Nucleus accumbens (tissue), 56 donors: ENCODE measurements at places on chromosomes 5 and 9.

DNA sequence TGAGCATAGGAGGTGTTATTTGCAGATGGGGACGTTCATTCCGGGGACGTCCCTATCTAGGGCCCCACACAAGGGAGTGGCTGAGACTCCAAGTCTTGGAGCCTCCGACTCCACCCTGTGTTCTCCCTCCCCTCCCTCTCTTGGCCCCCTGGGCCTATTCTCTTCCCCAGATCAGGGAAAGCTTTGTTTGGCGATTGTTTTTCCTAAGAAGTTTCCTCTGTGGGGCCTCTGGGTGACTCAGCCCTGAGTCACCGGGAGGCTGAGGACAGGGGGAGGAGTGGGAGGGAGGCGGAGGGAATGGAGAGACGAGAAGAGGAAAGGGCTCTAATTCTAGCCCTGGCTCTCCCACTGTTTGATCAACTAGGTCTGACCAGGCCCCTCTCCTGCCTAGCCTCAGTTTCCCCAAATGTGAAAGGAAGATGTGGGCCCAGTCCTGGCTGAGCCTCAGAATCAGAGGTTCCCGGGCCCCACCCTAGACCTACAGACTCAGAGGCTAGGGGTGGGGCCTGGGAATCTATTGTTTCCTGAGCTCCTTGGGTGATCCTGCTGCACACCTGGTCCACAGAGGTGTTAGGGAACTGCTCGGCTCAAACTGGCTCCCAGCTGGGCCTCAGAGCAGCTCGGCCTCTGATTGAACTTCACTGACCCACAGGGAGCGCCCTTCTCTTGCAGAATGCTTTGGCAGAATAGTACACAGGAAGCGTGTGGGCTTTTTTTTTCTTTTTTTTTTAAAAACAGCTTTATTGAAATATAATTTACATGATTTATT is 19.2 kb downstream of the GSN start:
- DNase-seq: peak; percentile 70

GRCh38 chr5:160660132-160660531 is 191.9 kb downstream of the ATP10B start:
- no peak for DNase-seq

- DNase-seq: no peak
Measured at GRCh38 chr5:98308231-98308630, 465.2 kb upstream of the RGMB start.

DNA sequence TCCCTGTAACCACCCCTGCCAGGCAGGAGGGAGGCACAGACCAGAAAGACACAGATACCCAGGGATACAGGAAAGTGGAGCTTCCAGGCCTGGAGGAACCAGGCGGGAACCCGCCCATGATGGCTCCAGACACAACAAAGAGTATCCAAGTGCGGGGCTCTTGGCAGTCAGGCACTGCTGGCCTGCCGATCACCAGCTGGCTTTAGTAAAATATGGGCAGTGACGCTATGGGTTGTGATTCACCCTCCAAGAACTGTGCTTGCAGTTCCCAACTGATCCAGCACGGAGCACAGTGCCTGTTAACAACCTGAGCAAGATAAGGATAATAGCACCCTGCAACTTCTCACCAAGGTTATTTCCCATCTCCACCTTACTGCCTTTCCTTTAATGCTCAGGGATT is 463.3 kb downstream of the IRX1 start:
- no peak for DNase-seq

- DNase-seq: peak; percentile 7
Measured at GRCh38 chr9:107422189-107423185, 67.1 kb downstream of the KLF4 start.

GRCh38 chr5:146009020-146009419 is 72.6 kb downstream of the SH3RF2 start:
- DNase-seq: no peak

DNA sequence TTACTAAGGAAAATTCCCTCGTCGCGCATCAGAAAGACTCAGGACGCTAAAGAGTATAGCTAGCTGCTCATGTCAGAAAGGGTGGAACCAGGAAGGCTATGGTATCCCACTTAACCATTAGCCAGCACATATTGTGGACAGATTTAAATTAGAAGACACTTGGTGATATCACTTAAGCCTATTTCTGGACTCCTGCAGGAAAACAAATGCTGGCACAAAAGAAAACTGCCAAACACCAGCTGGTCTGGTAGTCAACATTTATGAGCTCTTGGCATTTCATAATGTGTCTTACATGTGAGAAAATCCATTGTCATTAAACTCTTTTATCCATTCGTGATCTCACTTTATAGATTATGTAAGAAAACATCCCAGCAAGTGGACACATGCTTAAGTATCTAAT is 377.4 kb downstream of the PTPRD start:
- no peak for DNase-seq

DNA sequence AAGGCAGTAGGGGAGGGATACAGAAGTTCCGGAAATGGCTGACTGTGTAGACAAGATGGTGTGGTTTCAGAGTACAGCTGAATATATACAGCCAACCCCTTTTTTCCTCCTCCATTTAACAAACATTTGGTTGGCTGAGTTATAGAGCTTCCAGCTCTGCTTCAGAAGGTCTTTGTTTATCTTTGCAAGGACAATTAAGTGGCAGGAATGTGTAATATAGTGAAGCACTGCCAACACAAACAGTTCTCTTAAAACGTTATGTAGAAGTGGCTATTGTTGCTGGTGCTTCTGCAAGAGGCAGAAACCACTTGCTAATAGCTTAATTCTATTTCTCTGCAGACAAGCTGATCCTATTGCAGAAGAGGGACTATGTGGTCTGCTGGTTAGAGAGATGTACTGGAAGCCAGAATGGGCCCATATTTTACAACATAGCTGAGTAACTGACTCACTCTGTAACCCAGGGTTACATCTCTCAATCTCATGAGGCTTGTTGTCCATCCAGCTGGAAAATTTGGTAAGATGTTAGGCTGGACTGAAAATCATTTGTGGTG is 62.7 kb upstream of the OSMR start:
- no peak for DNase-seq

DNA sequence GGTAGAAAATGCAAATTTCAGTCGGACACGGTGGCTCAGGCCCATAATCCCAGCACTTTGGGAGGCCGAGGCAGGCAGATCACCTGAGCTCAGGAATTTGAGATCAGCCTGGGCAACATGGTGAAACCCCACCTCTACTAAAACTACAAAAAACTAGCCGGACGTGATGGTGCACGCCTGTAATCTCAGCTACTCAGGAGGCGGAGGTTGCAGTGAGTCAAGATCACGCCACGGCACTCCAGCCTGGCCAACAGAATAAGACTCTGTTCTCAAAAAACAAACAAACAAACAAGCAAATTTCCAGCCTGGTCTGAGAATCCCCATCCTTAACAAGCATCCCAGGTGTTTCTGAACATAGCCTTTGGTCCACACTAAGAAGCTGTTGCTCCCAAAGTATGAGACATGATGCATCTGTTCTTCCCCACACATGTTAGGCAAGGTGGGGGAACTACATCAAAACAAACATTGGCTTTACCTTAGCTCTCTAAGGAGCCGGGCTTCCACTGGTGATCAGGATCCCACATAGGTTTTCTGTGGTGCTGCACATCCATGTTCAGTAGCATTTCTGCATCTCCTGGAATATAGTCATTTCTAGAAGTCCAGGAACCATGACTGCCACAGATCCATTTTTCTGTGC is 92.5 kb upstream of the DMRT1 start:
- no peak for DNase-seq

DNA sequence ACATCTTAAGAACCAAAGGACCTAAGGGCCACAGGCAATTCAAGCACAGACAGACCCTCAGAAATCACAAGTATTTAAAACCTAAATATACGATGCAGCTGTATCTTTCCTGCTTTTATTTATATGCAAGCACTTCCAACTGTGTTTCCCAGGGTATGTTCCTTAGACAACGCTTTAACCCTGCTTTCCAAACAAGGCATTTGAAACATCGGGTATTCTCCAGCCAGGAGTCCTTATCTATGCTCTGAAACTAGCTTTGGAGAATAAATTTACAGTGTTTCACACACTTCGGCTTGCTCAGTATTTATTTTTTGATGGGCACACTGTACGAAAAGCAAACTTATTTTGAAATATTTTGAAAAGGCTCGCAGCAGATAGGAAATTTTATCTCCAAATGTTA is 13.5 kb downstream of the NR6A1 start:
- no peak for DNase-seq

DNA sequence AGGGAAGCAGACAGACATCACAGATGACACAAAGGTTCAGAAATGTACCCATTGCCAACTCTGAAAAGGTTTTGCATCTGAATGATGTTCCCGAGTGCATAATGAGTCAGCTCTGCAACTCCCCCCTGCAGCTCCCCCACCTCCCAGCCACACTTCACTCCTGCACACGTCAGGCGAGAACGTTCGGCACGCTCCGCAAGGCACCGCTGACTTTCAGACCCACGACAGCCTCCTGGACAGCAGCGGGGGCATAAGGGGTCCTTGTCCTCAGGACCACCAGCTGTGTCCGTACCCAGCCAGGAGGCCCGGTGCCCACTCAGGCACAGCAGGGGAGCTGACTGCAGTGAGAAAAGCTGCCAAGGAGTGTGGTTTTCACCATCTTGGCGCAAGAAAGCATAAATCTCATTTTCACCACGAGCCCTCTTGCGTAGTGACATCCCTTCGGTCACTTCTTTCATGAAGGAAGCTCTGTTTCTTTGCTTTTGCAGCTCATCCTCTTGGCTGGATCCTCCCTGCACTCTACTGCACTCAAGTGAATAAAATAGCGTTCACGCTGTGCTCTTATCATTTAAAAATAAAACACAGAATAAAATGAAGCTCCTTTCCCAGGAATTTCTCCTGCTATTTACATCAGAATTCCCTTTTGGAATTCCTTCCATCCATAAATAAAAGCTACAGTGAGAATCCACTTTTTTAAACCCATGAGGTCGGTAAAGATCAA is 9.9 kb downstream of the GFPT2 start:
- DNase-seq: peak; percentile 31

GRCh38 chr9:127546125-127546832 is 65.8 kb upstream of the STXBP1 start:
- no peak for DNase-seq

- no peak for DNase-seq
Measured at GRCh38 chr9:127550751-127551150, 61.3 kb upstream of the STXBP1 start.

DNA sequence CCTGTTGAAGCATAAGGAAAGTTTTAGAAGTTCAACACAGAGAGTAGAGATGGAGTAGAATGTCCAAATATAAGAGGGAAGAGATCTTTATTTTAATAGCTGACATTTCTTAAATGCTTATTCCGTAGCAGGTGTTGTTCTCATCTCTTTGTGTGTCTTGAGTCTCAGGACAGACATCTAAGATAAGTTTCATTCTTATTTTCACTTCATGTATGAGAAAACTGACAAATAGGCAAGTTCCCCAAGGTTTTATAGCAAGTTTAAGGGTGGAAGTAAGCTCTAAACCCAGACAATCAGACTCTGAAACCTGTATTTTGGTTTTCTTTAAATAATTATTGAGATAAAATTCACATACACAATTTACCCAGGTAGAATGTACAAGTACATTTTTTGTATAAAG is 228.4 kb upstream of the PPP1R2B start:
- no peak for DNase-seq

GRCh38 chr9:105307591-105308130 is 63.2 kb downstream of the SLC44A1 start:
- no peak for DNase-seq

- DNase-seq: no peak
Measured at GRCh38 chr9:75953218-75953617, 62.7 kb downstream of the PCSK5 start.

DNA sequence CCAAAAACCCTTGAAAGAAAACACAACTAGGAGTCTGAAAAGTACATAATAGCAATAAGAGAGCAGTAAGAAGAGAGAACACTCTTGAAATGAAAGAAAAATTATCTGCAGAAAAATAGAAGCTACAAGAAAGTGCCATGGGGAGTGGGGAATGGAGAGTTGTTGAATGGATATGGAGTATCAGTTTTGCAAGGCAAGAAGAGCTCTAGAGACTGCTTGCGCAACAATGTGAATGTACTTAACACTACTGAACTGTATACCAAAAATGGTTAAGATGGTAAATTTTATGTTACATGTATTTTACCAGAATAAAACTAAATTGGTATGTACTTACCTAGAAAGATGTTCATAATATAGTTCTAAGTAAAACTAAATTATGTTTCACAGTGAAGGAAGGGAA is 54.8 kb upstream of the RASGRF2 start:
- DNase-seq: no peak

DNA sequence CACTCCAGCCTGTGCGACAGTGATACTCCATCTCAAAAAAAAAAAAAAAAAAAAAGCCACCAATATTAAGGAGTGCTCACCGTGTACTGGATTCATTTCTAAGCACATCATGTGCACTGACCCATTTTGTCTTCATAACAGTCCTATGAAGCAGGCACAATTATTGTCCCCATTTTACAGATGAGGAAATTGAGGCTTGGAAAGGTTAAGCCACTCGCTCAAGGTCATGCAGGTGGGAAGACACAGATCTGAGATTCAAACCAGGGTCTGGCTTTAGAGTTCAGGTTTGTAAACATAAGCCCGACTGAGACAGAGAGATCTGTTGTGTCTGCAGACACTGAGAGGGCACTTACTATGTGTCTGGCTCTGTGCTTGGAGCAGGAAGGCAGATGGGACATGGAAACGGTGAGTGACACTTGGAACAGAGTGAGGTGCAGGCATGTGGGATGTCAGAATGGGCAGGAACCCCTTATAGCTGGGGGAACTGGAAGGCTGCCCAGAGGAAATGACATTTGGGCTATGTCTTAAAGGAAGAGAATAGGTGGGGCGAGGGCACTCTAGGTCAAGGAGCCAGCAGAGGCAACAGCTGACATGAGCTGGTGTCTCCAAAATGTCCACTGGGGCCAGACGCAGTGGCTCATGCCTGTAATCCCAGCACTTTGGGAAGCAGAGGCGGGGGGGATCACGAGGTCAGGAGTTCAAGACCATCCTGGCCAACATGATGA is 69.9 kb downstream of the STK10 start:
- no peak for DNase-seq

DNA sequence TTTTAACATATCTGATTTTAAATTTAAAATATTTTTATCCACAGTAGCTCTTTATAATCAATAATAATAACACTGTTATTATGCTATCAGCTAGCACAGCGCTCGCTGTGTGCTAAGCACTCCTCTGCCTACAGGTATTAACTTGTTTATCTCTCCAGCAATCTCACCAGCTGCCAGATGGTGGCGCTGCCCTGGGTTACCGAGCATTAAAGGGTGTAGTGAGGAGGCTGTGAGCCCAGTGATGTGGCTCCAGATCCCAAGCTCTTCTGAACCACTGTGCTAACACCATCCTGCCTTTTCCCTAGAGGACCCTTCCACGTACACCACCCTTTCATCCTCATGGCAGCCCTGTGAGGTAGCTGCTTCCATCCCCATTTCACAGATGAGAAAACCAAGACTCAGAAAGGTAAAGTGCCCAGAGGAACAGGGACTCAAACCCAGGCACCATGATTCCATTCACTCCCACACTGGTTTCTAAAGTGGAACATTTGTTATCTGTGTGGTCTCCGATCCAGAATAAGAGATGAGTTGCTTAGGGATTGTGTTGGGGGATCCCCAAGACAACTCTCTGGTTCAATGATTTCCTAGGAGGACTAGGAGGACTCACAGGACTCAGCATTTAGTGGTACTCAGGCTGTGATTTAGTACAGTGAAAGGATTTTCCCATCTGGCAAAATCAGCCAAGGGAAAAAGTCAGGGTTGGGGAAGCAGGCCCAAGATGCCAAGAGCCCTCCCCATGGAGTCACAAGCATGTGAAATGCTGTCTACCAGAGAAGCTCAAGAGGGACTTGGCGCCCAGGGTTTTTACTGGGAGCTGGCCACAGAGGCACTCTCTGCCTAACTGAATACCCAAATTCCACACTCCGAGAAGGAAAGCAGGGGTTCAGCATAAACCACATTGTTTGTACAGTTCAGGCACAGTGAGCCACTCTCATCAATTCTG is 7.0 kb downstream of the IGFBPL1 start:
- DNase-seq: no peak
